ENCODE measurements at places on chromosomes 12 and 14.

- no peak for DNase-seq
These were observed 160.5 kb upstream of the TRHDE start for GRCh38 chr12:72111706-72112105.

- DNase-seq: no peak
These were observed 8.7 kb upstream of the MYH6 start for GRCh38 chr14:23416801-23417200.

- peak; percentile 22 for DNase-seq
These were observed 3.4 kb downstream of the MMP17 start for GRCh38 chr12:131831635-131832041.

GRCh38 chr14:75010472-75011093, 7.9 kb downstream of the EIF2B2 start:
- no peak for DNase-seq

DNA sequence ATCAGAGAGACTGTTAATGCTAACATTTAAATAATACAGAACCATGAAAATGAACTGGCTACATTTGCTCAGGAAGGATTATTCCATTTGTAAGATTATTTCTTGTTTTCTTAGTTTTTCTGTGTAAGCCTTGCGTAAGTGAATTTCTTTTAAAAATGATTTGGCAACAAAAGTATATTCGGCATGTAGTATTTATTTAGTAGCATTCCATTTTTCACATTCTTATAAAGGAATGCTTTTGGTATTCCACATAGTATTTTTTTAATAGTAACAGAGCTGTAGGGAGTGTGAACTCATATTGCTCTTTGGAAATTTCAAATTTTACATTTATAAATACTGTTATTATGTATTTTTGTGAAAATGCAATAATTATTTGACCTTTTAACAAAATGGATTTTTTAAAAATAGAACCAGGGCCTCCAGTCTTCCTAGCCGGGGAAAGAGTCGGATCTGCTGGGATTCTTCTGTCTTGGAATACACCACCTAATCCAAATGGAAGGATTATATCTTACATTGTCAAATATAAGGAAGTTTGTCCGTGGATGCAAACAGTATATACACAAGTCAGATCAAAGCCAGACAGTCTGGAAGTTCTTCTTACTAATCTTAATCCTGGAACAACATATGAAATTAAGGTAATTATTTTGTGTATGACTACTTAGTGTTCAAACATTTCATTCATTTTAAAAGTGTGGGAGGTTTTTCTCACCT, 1.2 kb downstream of the PTPRQ start:
- DNase-seq: no peak

DNA sequence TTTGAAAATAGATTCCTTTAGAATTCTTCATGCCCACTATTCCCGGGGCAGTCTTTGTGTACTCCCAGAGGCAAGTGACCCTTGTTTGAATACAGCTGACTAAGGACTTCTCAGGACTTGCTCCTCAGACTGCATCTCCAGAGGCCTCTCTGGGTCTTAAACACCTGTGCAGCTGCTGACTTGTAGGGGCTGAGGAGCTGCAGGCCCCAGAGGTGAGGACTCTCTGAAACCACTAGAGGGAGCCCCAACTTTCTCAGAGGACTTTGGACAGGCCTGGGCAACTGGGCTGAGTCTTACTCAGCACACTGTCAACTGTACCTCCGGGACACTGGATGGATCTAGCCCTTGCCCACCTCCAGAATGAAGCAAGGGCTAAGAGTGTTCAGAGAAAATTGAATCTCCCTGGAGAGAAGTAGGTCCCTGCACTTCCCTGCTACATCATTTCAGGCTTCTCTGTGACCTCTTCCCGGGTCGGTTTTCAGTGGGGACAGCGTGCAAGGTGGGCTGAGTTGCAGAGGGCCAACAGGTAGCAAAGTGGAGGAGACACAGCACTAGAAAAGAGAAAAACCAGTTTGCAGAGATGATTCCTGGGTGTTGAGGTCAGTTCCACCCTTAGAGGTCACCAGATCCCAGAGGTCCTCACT, 164.6 kb downstream of the TMEM117 start:
- peak; percentile 84 for DNase-seq

- DNase-seq: peak; percentile 26
These were observed 244.4 kb upstream of the GARIN2 start for GRCh38 chr14:66944872-66945271.

DNA sequence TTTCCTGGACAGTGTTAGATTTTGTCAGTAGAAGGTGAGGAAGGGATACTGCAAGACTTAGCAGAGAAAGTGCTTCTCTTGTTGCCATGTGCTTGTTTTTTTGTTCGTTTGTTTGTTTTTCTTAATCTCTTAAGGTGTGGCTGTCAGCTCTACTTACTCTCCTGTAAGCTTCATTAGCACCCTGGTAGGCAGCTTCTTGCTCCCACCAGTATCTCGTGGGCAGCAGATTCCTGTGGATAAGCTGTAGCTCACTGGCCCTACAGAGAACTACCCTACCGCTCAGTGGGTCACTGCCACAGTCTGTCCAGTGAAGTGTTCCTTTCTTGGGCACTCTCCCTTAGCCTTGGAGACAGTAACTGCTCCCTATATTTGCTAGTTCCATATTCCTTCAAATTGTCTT, 30.1 kb downstream of the VRK1 start:
- DNase-seq: no peak

GRCh38 chr12:3293446-3294161, 197.4 kb upstream of the PRMT8 start:
- DNase-seq: no peak

DNA sequence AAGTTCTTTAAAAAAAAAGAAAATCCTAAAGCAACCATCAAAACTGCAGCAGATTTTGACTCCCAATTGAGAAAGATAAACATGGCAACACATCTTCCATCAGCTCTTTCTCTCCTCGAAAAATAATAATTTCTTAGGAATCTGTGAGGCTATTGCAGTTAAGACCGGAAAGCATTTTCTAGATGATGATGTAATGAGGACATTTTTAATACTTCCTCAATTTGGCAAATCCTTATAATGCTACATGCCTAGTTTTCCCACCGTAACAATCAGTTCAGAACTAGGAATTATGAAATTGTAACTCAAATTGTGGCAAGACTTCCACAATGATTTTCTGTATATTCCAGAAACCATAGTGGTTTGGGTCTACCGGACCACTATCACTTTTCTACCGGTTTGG, 180.9 kb upstream of the PDE3A start:
- no peak for DNase-seq

DNA sequence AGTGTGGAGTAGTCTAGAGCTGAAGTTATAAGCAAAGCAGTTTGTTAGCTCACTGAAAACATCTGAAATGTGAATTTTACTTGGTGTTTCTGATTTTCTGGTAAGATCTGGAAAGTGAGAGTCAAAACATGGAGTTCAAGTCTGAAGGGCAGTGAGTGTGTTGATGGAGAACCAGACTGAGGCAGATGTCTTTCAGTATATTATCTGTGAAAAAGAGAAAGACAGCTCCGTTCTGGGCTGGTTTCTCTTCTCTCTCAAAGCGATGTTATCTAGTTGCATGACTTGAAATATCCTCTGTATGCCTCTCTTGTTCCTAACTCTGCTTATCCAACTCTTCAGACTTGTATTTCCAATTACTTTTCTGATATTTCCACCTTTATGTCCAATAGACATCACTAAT, 381.9 kb upstream of the RGS6 start:
- no peak for DNase-seq

- no peak for DNase-seq
These were observed 22.8 kb downstream of the COX8C start for GRCh38 chr14:93369713-93370266.

DNA sequence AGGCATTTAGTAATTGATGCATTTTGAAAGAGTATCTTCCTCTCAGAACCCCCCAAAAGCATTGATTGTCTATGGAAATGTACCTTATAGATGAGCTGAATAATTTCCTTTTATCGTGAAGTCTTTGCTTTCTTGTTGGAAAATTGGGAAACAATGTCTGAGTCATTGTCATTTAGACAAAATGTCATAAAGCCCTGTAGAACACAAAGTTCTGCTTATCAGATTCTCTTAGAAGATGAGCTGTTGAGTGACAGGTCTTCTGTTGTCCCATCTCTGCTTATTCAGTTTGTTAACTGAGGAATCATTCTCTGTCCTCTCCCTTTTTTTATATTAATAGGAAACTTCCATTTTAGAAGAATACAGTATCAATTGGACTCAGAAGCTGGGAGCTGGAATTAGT, 22.9 kb downstream of the MAPKAPK5 start:
- no peak for DNase-seq

DNA sequence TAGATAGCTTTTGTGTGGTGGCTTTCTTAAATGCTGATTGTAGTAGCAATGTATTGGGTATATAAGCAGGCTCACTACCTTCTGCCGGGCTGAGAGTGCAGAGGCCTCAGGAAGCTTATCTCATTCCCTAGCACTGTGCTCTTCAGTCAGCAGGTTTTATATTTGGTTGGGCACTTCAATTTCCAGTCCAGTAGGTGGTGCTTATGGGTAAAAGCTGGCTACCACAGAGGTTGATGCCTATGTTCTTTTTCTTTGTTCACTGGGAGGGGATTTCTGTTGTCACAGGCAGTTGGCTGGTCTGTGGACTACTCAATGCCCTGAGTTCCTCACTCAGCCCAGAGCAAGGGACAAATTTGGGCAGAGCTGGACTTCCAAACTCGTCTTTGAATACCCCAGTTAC, 43.0 kb upstream of the GLIPR1 start:
- peak; percentile 3 for DNase-seq

- DNase-seq: no peak
These were observed 123.5 kb upstream of the KITLG start for GRCh38 chr12:88703790-88704189.

DNA sequence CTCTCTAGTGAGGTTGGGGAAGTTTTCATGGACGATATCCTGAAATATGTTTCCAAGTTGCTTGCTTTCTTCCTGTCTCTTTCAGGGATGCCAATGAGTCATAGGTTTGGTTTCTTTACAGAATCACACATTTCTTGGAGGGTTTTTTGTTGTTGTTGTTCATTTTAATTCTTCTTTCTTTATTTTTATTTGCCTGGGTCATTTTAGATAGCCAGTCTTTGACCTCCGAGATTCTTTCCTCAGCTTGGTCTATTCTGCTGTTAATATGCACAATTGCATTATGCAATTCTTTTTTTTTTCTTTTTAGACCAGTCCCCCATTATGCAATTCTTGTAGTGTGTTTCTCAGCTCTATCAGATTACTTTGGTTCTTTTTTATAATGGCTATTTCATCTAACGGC, 338.9 kb downstream of the AEBP2 start:
- DNase-seq: no peak

GRCh38 chr12:116545144-116545543, 14.0 kb upstream of the MAP1LC3B2 start:
- no peak for DNase-seq

GRCh38 chr14:76525106-76525821, 149.3 kb downstream of the ESRRB start:
- no peak for DNase-seq

- no peak for DNase-seq
These were observed 23.1 kb downstream of the TMEM117 start for GRCh38 chr12:43858991-43859390.

- no peak for DNase-seq
These were observed 13.4 kb downstream of the DCAF4 start for GRCh38 chr14:72939630-72940029.

DNA sequence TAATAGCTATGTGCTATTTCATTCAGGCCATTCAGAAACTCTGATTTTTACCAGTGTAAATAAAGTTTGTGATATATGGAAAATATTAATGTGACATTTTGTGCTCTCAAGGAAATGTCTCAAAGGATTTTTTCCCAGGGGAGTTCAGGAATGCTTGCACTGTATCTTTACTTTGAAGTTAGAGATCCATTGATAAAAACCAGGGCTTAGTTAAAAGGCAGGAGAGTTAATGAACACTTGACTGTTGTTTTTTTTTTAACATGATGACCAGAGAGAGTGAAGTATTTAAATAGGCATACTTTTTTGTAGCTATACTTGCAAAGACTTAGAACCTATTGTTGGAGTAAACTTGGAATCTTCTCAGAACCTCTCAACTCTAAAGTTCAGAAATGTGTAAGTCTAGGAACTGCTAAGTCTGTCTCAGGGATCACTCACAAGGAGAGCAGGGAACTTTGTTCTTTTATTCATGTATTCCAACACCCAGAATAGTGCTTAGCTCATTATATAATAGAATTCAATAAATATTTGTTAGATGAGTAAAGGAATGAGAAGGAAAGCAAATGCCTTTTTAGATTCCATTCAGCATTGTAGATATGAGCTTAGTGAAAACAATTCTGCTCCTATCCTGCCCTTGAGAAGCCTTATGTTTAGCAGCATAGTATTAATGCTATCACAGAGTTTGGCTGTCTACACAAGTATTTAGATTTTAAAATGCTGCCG, 117.5 kb downstream of the DAAM1 start:
- DNase-seq: no peak

DNA sequence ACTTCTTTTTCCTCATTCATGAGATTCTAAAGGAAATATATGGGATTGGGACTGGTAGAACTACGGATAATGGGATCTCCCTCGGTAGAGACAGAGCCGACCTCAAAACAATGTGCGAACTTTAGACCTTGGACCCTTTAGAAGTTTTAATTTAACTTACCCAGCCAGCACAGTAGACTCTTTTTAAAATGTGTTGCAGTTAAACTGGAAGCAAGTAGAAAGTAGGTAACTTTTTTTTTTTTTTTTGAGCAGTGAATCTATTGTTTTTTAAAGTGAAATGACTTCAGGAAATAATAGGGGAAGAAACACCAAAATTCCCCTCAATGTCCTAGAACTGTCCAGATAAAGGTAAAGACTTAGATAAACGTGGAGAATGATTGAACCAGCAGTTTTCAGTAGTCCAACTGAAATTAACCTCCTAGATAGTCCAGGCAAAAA, 1.1 kb upstream of the ATXN2 start:
- DNase-seq: no peak

DNA sequence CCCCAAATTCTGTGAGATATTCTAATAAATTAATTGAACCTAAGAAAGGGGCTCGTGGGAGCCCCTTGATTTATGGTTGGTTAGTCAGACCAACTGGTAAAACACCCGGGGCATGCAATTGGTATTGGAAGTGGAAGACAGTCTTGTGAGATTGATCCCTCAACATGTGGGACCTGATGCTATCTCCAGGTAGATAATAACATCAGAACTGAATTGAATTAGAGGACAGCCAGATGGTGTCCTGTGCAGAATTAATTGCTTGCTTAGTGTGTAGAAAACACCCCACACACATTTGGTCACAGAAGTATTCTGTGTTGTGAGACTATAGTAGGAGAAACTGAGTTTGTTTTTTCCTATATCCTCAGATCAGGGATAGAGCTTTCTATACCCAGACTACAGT, 22.0 kb downstream of the PYROXD1 start:
- no peak for DNase-seq

GRCh38 chr14:29216268-29217232, 450.0 kb downstream of the FOXG1 start:
- DNase-seq: no peak

GRCh38 chr12:104620837-104621531, 164.2 kb downstream of the CHST11 start:
- peak; percentile 74 for DNase-seq

- no peak for DNase-seq
These were observed 630 bp downstream of the PLEKHH1 start for GRCh38 chr14:67533754-67534085.

DNA sequence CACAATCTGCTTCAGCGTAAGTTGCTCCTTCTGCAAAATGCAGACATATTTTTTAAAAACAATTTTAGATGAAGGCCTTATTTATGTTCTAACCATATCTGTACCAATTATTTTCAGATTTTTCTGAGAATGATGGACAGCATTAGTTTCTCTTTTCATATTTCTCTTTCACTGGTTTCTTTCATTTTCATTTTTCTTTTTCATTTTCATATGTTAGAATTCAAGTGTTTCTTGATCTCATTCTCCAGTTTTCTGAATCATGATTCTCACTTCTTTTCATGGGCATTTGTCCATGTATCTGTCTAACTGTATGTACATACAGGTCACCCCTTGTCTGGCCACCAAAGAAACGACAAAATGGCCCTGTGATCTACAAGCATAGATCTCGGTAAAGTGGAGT, 346.6 kb downstream of the NAV3 start:
- no peak for DNase-seq
